ENCODE measurements at places on chromosomes 1 and 21. TPM values are rescaled to one million over a fixed set of nuclear protein-coding genes. Genes with fewer than 3 reads are reported as not detected.

DNA sequence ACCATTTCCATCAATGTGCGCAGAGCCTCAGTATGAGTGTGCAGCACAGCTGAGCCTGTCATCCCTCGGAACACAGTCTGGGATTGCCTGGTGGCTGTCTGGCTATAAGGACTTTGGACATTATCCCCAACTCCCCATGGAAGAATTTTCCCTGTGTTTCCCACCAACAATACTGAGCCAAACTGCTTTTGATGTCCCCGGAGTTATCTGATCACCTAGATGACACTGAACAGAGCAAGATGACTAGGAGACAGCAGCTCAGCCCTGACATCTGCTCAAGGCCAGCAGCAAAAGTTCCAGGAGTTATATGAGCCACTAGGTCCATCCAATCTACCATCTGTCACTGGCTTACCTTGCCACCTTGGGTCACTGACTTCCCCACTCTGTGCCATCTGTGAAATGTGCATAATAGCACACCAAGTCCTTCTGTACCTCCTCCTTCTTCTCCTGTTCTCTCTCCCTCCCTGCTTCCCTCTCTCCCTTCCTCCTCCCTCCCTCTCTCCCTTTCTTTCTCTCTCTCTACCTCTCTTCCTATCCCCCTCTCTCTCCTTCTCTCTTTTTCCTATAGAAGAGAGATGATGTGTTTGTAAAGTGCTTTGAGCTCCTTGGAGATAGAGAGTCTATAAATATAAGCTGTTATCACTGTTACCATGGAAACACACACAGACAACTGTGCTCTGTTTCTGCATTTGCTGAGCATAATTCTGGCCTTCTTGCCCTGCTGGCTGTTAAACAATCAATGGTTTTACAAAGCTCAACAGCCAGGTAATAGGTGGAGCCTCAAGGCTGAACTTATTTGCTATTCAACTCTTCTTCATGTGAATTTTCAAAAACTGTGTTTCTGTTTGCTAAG lies 19.7 kb upstream of the ATP1B1 start:
- no peaks in the 10 kb centered on the region for H3K36me3 ChIP-seq
- H3K27me3 ChIP-seq = no peaks in the 10 kb centered on the region
- peak; percentile 74 for DNase-seq
- peaks cover 6% of the 10 kb centered on the region for H3K4me1 ChIP-seq
- no peak overlapping the region for H3K4me3 ChIP-seq

Gene SLC9C2
- total RNA-seq = 0.77 TPM

- DNase-seq = no peak
- H3K4me3 ChIP-seq = no peak overlapping the region
- no peaks in the 10 kb centered on the region for H3K27me3 ChIP-seq
- no peak overlapping the region for H3K27ac ChIP-seq
- H3K36me3 ChIP-seq = no peaks in the 10 kb centered on the region
- peaks cover 11% of the 10 kb centered on the region for H3K4me1 ChIP-seq
Measured at GRCh38 chr21:31396399-31396798, 52.3 kb upstream of the TIAM1 start.

DNA sequence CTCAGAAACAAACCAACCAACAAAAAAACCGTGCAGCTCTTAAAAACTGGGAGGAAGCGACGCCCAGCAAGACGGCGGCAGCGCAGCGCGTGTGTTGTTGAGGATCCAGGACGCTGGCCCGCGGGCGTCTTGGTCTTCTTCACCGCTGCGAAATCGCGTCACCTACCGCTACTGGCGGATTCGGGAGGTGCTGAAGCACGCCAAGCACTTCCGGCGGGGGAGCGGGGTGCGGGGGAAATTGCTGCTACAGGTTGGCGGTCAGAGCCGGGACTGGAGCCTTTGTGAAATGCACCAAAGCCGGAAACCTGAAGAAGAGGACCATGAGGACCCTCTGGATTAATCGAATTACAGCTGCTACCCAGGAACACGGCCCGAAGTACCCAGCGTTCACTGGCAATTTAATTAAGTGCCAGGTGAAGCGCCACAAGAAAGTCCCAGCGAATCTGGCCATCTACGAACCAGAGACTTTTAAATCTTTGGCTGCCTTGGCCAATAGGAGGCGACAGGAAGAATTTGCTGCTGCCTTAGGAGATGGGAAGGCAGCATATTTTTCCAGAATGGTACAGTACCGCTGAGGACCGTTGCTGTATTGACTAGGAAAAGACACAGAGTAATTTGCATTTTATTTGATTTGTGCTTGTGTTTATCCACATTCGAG lies 11.9 kb upstream of the RIPPLY3 start:
- H3K27me3 ChIP-seq = no peaks in the 10 kb centered on the region
- H3K27ac ChIP-seq = no peak overlapping the region
- H3K4me1 ChIP-seq = no peaks in the 10 kb centered on the region
- peak; percentile 48 for DNase-seq
- no peaks in the 10 kb centered on the region for H3K36me3 ChIP-seq

Gene C1orf87
- total RNA-seq = not detected

GRCh38 chr1:30342535-30343141 lies 380.7 kb downstream of the MATN1 start:
- H3K27me3 ChIP-seq = peaks cover 33% of the 10 kb centered on the region
- no peak overlapping the region for H3K4me3 ChIP-seq
- no peaks in the 10 kb centered on the region for H3K4me1 ChIP-seq
- H3K27ac ChIP-seq = no peak overlapping the region
- no peak for DNase-seq
